Common myeloid progenitor, CD34-positive (primary cell): ENCODE measurements at places on chromosomes 2 and 18.

DNA sequence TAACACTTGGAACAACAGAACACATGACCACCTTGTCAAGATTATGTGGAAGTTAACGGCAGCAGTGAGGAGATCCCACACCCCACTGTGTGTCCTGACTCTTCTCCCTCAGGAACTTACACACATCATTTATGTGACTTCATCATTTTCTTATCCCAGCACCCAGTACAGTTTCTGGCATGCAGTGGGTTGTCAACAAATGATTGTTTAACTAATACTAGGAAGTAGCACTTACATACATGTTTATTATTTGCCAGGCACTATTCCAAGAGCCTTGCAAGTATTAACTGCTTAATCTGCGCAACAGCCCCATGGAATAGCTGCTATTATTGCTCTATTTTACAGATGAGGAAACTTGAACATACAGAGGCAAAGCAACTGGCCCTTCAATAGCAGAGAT is 391.5 kb downstream of the TXNL1 start:
- DNase-seq, result no peak

DNA sequence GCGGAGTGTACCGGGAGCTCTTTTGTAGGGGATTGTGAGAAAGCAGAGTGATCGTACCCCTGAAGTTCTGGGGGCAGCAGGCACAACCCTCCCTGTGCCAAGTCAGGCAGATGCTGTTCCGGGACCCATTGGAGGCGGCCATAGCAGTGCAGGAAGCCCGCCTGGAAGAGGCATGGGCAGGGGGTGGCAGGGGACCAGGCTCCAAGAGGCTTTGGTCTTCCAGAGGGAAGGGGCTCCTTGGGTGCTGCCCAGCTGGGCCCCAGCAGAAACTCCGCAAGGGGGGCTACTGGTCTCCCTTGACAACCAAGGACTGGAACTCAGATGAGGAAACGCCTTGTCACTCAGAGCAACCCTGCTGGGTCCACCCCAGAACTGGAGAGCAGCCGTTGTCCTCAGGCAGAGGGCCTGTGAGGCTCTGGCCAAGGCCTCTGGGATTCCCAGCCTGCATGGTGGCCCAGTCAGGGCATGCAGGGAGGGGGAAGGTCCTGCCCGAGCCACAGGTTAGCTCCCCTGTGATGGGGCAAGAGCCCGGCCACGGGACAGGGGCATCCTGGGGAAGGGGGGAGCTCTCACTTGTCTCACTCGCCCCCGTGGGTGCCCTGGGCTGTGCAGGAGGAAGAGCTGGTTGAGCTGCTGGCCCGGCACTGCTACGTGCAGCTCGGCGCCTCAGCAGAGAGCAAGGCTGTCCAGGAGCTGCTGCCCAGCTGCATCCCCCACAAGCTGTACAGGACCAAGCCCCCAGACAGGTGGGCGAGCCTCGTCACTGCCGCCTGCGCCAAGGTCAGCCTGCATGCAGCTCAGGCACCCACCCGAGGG is 21.0 kb upstream of the GPR17 start:
- no peak for DNase-seq

GRCh38 chr2:105454801-105455485 is 56.1 kb upstream of the FHL2 start:
- DNase-seq, result peak; percentile 81

GRCh38 chr2:111930875-111931274 is 32.5 kb downstream of the MERTK start:
- peak; percentile 17 for DNase-seq

GRCh38 chr18:70627182-70627802 is 338.4 kb downstream of the SOCS6 start:
- peak; percentile 78 for DNase-seq

GRCh38 chr18:49094979-49095632 is 144.3 kb upstream of the SMAD7 start:
- peak; percentile 31 for DNase-seq

DNA sequence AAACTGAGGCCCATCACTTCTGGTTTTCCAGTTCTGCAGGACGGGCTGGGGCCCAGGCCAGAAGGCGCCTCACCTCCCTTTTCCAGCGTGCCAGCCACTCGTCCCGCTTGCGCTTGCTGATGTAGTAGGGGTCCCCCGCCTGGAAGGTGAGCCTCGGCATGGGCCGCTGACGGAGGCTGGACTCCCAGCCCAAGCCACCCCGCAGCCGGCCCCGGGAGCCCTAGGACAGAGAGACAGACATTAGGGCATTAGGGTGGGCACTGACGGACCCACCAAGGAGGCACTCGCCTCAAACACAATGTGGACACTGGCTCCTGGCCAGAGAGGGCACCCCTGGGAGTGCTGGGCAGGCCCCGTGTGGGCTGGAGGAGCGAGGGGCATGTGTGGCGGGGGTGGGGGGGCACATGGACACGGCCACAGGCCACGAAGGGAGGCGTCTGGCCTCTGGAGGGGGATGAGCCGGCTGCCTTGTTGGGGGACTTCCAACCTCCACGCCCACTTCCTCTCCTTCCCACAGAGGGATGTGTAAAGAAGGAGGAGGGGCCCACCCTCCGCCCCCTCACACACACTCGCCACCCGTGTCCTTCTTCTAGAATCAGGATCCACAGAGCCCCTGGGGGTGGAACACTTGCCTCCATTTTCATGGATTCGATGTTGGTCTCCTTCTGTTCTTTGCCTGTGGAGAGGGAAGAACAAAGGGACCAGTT is 66.7 kb downstream of the DNMT3A start:
- DNase-seq, result peak; percentile 93

DNA sequence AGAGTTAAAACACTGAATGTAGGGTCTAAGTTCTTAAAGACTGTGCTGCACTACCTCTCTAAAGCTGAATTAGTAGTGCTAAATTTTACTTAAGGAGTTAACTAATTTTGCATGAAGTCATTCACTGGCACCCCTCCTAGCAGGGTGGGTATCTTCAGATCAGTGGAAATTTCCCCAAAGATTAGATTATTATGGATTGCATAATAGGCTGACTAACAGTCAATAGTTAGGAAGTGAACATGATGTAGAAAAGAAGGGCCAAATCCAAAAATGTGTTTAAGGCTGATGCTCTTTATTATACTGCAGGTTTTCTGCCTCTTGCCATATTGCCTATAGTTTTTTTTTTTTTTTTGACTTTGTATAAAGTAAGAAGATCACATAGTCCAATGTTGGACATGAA is 5.2 kb downstream of the ZNF638 start:
- no peak for DNase-seq

DNA sequence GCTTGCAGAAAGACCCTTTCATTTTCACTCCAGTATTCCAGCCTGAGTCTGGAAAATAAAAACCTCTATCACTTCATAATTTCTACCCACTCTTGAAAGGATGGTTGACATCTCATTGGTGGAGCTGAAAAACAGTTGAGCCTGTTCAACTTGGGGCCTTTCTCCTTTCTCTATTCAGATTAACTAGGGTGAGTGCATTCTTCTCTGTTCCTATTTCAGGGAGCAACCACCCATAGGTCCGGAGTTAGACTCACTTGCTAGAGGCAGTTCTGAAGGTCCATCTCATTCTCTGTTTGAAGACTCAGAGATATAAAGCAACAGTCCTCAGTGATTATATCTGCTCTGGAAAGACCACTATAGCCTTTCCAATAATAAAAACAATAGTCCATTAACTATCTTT is 167.9 kb upstream of the SPOPL start:
- no peak for DNase-seq

DNA sequence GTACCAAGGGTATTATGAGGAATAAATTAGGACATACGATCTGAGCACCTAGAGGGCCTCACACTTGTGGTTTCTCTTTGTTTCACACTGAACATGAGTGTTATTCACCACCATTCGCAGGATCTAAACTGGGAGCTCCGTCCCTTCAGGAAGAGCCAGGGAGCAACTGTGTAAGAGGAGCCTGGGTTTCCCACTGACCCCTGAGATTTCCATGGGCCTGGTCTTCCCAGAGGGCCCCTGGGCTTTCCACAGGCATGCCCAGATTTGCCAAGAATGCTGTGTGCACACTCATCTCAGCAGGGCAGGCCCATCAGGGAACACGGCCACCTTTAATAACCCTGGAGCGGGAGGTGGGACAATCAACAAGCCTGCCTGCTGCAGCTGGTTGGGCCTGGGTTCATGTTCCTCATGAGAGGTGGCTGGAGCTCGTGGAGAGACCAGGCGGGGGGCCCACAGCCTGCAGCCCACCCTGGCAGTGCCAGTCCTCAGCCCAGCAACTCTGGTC is 416.8 kb upstream of the MYT1L start:
- DNase-seq, result peak; percentile 1

- no peak for DNase-seq
These were observed 282.9 kb upstream of the PKDCC start for GRCh38 chr2:41764919-41765318.

DNA sequence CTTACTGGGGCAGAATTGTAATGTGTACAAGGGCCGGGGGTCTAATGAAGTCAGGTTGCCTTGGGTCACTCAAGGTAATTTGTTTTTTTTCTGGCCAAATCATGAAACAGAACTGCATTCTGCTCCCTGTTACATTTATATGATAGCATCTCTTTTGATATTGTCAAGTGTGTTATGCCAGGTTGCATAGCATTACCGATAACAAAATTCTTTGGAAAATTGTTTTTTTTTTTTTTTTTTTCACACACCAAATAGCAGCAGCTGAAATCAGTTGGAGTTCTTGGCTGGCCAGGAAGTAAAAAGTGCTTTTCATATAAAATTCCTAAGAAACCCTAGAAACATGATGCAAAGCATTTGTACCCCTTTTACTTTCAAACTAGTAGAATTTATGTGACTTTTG is 282.6 kb upstream of the FN1 start:
- DNase-seq, result no peak

- peak; percentile 85 for DNase-seq
These were observed 98.5 kb downstream of the DSEL start for GRCh38 chr18:67417864-67418523.

DNA sequence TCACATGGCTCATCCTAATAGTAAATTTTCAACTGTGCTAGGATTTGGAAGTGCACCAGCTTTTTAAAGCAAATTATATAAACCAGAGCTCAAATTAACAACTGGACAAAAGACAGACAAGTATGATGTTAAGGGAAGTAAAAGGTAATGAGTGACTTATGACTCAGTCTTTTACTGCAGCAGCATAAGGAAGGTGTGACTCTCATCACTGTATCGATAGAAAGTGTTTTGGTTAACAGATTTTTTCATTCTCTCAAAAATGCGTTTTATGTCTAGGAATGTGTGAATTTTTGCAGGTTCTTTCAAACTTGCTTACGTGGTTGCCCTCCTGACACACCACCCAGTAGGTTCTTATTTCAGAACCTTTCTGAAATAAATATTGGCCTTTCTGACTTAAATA is 244.2 kb upstream of the BOD1L2 start:
- DNase-seq, result no peak

DNA sequence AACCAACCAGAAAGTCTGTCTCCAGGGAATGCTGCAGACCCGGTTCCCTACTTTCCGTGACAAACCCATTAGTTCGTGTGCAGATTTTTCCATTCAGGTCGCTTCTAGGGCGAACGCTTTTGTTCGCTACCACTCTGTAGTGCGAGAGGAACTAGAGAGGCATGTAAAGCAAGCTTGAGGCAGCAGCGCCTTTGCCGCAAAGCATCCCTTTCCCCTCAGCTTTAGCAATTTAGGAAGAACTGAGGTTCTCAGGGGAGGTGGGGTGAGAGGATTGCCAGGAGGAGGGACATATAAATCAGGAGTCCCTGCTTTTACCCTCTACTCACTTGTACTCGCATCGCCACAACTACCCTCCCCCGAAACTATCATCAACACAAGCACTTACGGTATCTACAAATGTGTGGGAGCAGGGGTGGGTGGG is 748 bp upstream of the ZNF804A start:
- peak; percentile 65 for DNase-seq
